ENCODE measurements at places on chromosomes 13 and 19. TPM values are rescaled to one million over a fixed set of nuclear protein-coding genes. Genes with fewer than 3 reads are reported as not detected.

PRR19 gene
- 4.7 TPM for total RNA-seq

KLK2 gene
- not detected for total RNA-seq

NAPSA gene
- 0.98 TPM for total RNA-seq

LIM2 gene
- total RNA-seq: not detected

CFAP97D2 gene
- not detected for total RNA-seq
